GM20000 (cell line): ENCODE measurements at places on chromosomes 5 and 9.

DNA sequence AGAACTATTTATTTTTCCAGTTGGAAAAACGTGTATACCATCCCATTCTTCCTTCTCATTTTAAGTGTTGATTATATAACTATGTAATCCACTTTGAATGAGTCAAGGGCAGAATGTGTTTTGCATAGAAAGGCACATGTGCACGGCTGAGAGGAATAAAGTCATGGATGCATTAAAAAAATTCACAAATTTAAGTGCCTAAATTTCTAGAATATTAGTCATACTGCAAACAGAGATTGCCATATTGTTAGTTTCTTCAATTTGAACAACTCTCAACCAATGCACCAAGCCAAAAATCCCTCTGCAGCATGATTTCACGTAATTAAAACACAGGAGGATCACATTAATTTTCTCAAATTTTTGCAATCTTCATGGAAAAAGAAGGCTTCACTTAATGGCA lies 166.3 kb downstream of the MPDZ start:
- no peak for DNase-seq

DNA sequence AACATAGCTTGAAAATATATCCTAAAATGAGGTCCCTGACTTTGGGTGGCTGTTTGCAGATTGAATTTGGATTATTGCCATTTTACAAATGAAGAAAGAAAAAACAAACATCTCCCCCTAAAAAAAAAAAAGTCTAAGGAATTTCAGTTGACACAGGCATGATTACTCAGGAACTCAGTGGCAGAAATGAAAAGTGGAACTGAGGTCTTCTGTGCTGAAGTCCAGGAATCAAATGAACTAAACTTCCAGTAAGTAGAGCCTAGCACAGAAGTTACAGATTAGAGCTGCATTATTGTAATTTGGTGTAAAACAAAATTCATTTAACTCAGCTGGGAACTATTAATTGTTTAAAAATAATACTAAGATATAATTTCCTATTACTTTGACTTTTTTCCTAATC lies 26.7 kb downstream of the FAM170A start:
- DNase-seq, result no peak

DNA sequence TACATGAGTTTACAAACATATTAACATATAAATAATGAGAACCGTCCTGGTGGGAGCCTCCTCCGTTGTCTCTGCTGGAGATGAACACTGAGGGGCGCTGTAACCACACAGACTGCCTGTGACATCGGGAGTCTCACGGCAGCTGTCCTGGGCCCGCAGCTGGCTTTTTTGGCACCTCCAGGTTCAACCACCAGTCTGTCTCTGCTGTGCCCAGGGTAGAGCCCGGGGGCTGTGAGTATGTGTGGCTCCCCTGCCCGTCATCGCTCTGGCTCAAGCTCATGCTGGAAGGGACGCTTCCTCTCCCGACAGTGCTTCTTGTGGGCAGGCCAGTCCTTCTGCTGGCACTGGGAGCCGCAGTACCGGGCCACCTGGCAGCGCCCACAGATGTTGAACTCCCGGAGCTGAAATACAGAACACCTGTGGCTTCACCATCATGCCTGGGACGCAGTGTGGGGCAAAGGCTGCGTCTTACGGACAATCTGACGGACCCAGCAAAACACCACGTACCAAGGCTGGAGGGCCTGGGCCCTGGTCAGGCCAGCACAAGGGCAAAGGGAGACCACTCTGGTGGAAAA lies 3.6 kb upstream of the DPH7 start:
- no peak for DNase-seq

- DNase-seq, result no peak
Observed at GRCh38 chr9:123493627-123494026, 137.6 kb downstream of the CRB2 start.

DNA sequence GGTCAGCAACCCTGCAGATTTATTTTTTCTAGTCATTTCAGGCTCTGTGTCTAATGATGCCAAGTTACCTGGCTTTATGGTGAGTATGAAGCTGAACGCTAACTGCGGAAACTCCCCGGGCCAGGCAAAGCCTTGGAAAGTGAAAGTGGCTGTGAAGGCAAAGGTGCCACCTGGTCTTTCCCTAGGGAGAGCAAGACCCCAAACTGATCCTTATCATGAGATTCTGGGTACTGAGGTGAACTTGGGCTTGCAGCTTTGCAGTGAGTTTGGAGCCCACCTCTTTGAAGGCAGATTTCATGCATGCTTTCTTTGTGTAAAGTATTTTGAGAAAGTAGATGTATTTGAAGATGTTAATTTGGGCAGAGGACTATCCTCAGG lies 63.3 kb downstream of the CARTPT start:
- DNase-seq, result no peak

DNA sequence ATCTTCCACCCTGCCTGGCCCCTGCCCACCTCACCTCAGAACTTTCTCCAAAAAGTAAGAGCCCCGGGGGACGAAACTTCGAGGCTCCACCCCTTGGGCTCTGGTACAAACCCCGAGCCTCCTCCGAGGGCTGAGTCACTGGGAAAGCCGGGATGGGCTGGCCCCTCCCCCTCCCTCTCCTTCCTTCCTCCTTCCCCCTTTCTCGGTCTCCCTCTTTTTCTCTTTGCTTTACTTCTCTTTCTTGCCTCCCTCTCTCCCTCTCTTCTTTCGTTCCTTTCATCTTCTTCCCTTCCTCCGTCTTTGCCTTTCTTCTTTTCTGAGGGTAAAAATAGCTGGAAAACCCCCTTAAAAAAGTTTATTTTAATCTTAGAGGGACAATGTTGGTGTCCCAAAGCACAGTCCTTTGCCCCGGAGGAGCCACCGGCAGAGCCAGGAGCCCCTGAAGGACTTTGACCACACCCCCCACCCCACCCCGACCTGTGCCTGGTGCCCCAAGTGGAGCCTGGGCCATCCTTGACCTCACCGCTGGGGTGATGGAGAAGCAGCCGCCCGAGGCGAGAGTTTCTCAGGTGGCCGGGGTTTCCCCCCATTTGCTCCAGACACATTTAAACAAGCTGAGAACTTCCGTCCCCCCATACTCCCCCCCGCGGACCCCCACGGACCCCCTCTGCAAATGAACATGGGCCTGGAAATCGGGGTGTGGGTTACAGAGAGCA lies 5.7 kb upstream of the NOTCH1 start:
- DNase-seq, result peak; percentile 84

DNA sequence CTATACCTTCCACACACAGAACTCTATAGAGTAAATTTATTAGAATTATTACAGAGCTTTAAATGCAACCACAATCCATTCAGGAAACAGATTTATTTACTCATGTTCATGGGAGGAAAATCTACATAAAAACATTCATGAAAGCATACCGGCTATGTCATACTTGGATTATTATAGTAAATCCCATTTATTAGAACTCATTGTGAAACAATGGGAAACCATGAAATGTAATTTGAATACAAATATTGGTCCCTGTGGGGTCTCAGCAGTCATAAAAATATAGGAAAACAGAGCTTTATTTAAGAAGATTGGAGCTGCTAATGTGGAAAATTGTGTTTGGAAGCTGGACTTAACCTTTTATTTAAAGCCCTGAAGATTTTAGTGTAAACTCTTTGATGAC lies 80.7 kb downstream of the HAPLN1 start:
- no peak for DNase-seq
